Activated T-helper 2 cell treated with anti-CD3 and anti-CD28 coated beads, Interferon-gamma antibody, Interleukin-2, Interleukin-4, amounts not matched to agents 10 μg/mL and 5 μg/mL and 100 μg/mL, durations not matched to agents 14 hours and 24 hours and 36 hours (primary cell): ENCODE measurements at places on chromosomes 16 and 17. TPM values are rescaled to one million over a fixed set of nuclear protein-coding genes. Genes with fewer than 3 reads are reported as not detected.

The RPH3AL gene
- total RNA-seq, result 3.2 and 3.5 TPM in 2 replicates

- DNase-seq, result no peak
These were observed 29.0 kb downstream of the RMI2 start for GRCh38 chr16:11374255-11374654.

DNA sequence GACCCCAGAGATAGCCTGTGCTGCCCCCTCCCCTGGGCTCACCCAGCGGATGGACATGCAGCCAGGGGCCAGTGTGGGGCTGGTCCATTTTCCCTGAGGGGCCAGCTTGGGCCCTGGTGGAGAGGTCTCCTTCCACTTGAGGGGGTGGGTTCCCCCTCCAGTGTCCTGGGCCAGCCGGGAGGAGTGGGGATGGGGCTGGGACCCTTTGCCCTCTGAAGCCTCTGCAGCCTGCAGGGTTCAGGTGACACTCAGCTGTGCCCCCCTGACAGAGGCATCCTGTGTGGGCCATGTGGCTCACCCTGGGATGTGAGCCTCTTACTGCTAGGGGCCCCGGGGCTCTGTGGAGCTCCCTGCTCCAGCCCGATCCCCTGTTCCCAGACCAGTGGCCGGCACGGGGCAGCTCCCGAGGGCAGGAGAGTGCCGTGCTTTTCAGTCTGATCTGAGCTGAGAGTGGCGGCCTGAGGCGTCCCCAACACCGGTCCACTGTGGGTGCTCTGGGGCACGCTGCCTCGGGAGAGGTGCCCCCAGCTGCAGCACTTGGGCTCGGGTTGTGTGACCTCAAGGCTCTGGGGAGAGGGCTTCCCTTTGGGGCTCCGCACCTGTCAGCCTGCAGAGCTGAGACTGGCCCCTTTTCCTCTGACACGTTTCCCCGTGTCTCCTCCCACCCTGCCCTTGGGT lies 439 bp upstream of the GNG13 start:
- DNase-seq, result no peak

The MT1A gene
- total RNA-seq, result 7.6 and 8.3 TPM in 2 replicates
